CD4-positive, alpha-beta memory T cell (primary cell): ENCODE measurements at places on chromosomes 2 and 18. TPM values are rescaled to one million over a fixed set of nuclear protein-coding genes. Genes with fewer than 3 reads are reported as not detected.

Gene KLHL41
- 0.81 TPM for total RNA-seq

Gene CCDC102B
- total RNA-seq, result 4.9 TPM

Gene IHH
- 0.17 TPM for total RNA-seq

DNA sequence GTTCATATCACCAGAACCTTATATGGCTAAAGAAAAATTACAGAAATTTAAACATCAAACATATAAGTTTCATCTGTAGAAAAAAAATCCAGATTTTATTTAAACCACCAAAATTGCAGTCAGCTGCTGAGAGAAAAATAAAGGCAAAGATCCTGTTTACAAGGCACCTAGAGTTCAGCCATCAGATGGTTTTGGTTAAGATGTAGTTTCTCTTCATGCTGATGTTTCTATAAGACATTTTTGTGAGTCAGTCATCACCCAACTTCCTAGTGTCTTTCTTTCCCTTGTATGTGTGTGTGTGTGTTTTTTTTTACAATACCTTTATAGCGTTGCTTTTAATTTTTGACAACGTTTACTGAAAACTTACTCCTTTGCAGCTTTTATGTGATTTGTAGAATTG lies 26.1 kb upstream of the MMADHC start:
- no peak overlapping the region for H3K4me3 ChIP-seq
- no peak overlapping the region for H3K27ac ChIP-seq
- no peaks in the 10 kb centered on the region for H3K4me1 ChIP-seq
- no peak for DNase-seq
- H3K27me3 ChIP-seq, result no peaks in the 10 kb centered on the region
- no peaks in the 10 kb centered on the region for H3K36me3 ChIP-seq

Gene CYP27A1
- total RNA-seq, result 7.2 TPM
